Posterior cingulate gyrus (tissue), 11 donors: ENCODE measurements at places on chromosomes 1 and 21.
A peak's percentile ranks its signal among the peaks of the same experiment; 100 is the strongest.

- DNase-seq: no peak
These were observed 138.1 kb upstream of the KIF26B start for GRCh38 chr1:245016700-245017099.

DNA sequence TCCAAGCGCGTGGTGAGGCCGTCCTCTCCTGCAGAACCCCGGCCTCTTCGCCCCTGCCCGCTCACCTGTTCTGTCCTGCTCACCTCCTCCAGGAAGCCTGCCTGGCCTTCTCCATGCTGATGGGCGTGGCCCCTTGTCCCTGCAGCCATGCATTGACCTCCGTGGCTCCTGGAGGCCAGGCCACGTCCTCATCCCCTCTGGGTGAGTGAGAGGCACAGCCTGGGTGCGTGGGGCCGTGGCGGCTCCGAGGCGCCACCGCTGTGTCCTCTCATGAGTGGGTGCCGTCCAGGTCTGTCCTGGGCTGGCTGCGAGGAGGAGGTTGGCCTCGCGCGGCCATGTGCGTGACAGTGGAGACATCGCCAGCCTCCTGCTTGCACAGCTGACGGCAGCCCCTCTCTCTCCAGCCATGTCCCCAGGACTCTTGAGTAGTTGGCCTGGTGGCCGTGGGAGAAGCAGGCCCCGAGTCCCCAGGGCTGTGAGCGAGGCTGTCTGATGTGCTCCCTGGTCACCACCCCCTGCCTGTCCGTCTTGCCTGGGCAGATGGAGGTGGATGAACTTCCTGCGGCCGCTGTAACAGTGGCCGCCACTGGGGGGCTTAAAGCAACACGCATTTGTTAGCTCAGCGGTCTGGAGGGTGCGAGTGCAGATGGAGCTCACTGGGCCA is 58.1 kb downstream of the PRKCZ start:
- peak; percentile 77 for DNase-seq

DNA sequence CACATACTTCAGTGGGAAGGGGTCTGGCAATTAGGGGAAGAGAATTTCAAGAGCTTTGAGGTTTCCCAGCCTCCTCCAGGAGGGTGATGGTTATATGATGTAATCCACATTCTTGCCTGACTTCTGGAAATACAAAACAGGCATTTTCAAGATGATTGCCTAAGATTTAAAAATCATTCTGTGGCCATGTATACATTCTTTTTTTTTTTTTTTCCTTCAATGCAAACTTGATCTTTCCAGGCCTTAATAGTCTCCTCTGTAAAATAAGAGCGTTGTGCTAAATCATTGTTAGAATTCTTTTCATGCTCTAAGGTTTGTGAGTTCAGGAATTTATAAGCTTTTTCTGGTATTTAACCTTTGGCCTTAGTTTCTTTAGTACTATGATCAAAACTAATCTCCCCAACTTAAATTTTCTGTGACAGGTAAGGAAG is 192.3 kb upstream of the HMCN1 start:
- no peak for DNase-seq

DNA sequence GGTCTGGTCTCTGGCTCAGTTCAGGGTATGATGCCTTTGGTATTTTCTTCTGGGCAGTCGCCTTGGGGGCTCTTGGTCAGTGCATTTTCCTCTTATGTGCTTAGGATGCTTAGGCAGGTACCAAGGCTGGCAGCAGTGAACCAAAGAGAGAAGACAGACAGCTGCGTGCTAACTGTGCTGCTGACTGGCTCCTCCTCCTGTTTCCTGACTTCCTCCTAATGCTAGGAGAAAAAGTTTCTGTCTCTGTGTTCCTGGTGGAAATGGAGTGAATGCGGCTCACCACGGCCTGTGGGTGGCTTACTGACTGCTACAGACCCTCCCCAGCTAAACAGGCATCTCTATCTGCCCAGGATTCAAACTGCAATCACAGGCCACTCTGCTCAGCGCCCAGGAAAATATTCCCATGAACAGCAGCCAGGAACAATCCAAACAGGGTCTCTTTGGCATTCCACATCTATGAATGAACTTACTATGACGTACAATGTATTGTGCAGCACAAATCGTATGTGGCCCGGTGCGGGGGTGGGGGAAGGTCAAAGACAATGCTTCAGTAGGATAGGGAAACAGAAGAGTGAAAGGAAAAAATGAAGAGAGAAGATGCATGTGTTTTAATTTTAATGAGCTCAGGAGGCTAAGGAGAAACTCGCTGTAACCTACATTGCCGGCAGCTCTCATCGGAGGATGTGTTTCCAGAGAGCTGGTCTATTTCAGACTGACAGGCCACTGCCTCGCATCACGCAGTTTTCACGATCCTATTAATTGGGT is 2.8 kb downstream of the ABCG1 start:
- DNase-seq: peak; percentile 74

DNA sequence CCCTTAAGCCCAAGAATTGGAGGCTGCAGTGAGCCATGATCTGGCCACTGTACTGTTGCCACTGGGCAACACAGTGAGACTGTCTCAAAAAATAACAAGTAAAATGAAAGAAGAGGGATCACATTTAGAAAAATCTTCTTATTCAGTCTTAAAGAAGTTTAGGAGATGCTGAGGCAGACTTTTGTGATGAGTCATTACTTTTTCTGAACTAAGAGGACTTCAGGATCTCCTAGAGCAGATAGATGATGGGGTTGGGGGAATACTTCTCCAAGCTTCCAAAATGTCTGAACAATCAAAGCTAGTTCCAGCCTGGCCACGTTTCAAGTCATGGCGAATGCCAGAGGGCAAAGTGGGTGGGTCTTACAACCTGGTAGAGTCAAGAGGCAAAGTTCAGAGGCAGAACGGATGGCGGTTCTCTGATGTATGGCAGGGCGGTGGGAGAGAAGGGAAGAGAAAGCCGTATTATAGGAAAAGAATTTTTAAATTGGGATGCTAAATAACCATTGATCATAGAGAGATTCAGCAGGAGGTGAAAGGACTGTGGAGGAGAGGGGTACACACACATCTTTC is 2.1 kb upstream of the CIART start:
- DNase-seq: no peak

GRCh38 chr1:154158307-154159125 is 3.6 kb upstream of the NUP210L start:
- DNase-seq: no peak
